ENCODE measurements at places on chromosomes 4 and X.

DNA sequence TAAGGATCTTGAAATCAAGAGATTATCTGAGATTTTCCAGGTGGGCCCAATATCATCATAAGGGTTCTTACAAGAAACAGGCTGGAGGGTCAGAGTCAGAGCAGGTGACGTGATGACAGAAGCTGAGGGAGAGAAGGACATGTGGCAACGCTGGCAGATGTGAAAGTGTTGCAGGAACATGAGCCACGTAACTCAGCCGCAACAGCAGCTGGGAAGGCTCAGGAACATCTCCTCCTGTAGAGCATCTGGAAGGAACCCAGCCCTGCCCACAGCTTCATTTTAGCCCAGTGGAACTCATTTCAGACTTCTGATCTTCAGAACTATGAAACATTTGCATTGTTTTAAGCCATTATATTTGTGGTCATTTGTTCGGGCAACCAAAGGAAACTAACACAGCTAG, 156.3 kb upstream of the VEGFC start:
- no peak for DNase-seq

- no peak for DNase-seq
These were observed 8.4 kb upstream of the SH3RF1 start for GRCh38 chr4:169279108-169279507.

DNA sequence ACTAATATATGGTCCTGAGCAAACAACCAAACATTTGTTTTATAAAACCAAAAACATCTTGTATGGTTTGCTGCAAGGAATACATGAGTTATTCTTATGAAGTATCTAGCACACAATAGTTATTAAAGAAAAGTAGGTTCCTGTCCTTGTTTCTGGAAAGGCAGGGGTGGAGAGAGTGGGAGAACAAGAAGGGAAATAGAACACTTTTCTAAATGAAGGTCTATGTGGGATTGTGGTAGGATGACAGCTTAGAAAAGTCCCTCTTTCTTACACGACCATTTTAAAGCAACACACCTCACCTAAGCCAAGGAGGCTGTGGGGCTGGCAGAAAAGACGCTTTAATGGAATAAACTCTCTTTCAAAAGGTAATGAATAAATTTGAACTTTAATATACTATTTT, 164.6 kb downstream of the ARAP2 start:
- DNase-seq, result no peak

DNA sequence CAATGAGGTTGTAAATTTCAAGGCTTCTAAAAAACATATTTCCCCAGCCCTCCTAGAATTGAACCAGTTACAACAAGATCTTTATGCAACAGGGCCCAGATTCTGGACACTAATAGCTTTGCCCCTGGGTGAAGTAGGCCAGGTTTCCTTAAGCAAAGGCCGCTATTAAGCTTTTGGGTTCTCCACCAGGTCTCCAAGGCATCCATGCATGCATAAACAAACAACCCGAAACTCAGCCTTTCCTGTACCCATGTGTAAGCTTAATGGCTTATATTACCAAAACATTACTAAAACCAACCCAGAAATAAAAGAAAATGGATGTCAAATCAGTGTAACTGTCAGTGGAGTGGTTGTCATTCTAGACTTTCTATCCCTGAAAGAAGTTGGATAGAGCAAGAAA, 137.1 kb downstream of the ARHGAP6 start:
- no peak for DNase-seq

- DNase-seq, result no peak
These were observed 57.2 kb upstream of the DAPP1 start for GRCh38 chr4:99759346-99759984.

DNA sequence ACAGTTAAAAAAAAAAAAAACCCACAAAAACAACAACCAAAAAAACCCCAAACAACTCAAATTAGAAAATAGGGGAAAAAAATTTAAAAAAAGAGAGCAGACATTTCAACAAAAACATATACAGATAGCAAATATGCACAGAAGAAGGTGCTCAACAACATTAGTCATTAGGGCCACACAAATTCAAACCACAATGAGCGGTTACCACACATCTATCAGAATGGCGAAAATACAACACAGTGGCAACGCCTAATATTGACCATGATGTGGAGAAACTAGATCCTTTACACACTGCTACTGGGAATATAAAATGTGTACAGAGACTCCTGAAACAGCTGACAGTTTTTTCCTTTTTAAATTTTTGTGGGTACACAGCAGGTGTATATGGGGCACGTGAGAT, 19.4 kb downstream of the LYAR start:
- no peak for DNase-seq

GRCh38 chr4:53997898-53998297, 66.5 kb downstream of the CHIC2 start:
- DNase-seq, result no peak

DNA sequence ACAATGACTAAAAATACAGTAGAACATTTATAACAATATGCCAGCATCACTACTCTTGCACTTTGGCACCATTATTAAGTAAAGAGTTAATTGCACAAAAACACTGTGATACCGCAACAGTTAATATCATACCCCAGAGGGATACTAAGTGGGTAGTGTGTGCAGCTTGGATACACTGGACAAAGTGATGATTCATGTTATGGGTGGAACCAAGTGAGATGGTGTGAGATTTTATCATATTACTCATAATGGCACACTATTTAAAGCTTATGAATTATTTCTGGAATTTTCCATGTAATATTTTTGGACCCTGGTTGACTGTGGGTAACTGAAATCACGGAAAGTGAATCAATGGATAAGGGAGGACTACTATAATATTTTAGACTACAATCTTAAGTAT, 265.3 kb downstream of the PCDH18 start:
- no peak for DNase-seq

GRCh38 chrX:8377041-8377440, 87.6 kb upstream of the VCX3B start:
- DNase-seq, result no peak

- DNase-seq, result peak; percentile 88
These were observed 432 bp upstream of the HTATSF1 start for GRCh38 chrX:136496764-136497555.

DNA sequence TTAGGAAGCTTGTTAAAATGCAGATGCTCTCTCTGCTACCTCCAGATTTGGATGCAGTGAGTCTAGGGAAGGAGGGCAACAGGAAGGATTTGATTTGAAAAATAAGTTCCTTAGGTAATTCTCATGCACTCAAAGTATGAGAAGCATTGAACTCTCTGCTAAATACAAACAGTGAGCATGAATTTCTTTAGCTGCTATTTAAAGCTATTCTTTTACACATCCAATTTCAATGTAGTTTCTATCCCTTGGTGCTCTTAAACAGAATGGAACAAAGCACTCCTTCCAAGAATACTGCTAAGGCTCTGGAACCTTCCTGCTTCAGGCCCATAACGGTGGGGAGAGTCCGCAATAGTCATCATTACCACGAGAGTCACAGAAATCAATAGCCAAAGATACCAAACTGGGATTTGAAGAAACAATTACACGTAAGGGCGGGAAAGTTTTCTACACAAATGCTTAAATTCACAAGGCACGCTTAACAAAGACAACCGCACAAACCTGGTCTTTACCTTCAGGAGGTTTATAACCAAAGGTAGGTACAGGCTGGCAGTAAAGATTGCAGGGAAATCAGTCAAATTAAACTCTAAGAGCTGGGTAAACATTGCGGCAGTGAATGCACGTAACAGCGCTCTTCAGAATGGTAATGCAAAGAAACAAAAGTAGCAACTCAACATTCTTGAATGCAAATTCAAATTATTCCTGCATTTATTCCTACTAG, 123.2 kb upstream of the NAP1L5 start:
- DNase-seq, result no peak

All from stimulated activated effector memory CD8-positive, alpha-beta T cell treated with anti-CD3 and anti-CD28 coated beads, Interleukin-12 subunit alpha, Interleukin-12 subunit beta, amount 100 ng/mL, for 72 hours (primary cell).